ENCODE measurements at places on chromosomes 4 and X. TPM values are rescaled to one million over a fixed set of nuclear protein-coding genes. Genes with fewer than 3 reads are reported as not detected.

The TRPC3 gene
- total RNA-seq = 0.27 TPM

DNA sequence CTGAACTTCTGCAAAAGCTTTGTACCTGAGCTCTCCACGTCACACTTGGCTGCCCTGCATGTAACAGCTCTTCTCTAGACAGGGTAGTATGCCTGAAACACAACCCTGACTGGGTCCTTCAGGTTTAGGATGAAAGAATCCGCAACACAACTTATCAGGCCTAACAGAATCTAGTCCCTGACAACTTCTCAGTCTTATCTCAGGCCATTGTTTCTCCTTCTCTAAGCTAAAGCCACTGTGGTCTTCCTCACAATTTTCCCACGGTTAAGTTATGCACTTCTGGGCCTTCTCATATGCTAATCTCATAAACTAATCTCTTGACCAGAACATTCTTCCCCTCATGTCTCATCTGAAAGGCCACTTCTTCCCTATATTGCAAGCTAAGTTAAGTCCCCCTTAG lies 10.8 kb upstream of the TMPRSS11B start:
- no peaks in the 10 kb centered on the region for H3K27me3 ChIP-seq
- DNase-seq = no peak
- H3K4me3 ChIP-seq = no peak overlapping the region

GRCh38 chr4:25677157-25677556 lies 21.5 kb downstream of the SLC34A2 start:
- H3K36me3 ChIP-seq = no peaks in the 10 kb centered on the region
- DNase-seq = no peak
- H3K27ac ChIP-seq = no peak overlapping the region
- no peaks in the 10 kb centered on the region for H3K27me3 ChIP-seq

- no peaks in the 10 kb centered on the region for H3K36me3 ChIP-seq
- no peak overlapping the region for H3K4me3 ChIP-seq
- DNase-seq = no peak
- H3K4me1 ChIP-seq = no peaks in the 10 kb centered on the region
- no peaks in the 10 kb centered on the region for H3K27me3 ChIP-seq
These were observed 2466.9 kb downstream of the PCDH7 start for GRCh38 chr4:33187035-33187434.

Data from thoracic aorta (tissue), 2 donors.